Activated CD4-positive, alpha-beta T cell treated with anti-CD3 and anti-CD28 coated beads, Interleukin-2, amount 50 U/mL, for 1 hour (primary cell): ENCODE measurements at places on chromosomes 7 and 10.

DNA sequence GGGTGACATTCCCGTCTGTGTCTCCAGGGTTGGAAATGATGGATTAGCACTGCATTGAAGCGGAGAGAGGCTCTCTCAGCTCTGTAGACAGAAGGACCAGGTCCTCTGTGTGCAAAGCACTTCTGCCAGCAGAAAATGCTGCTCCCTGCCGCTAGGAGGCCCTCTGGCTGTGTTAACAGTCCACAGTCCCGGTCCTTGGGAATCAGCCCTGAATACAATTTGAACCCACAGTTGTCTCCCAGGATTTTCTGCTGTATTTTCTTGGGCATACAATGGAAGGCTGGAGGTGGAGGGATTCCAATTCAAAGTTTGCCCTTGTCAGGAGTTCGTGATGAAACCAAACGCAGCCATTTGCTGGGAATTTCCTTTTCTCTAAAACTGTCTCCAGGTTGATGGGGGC, 205.2 kb downstream of the GLRX3 start:
- no peak for DNase-seq

DNA sequence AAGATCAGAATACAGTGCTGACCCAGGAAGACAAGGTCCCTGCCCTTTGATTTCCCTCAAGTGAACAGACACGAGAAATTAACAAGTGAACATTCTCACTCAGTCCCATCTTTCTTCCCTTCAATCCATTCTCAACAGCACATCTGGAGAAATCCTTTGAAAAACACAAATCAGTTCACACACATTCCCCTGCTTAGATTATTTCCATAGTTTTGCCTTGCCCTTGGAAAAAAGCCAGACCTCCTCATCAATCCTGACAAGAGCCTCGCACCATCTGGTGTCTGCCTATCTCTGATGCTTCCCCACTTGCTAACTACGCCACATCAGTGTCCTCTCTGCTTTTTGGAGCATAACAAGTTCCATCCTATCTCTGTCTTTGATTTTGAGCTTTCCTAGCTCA, 94.4 kb upstream of the KIAA1217 start:
- DNase-seq, result no peak

- no peak for DNase-seq
These were observed 5.1 kb upstream of the MRPS17 start for GRCh38 chr7:55946545-55946944.

GRCh38 chr7:111736552-111736874, 174.2 kb upstream of the IMMP2L start:
- DNase-seq, result no peak

DNA sequence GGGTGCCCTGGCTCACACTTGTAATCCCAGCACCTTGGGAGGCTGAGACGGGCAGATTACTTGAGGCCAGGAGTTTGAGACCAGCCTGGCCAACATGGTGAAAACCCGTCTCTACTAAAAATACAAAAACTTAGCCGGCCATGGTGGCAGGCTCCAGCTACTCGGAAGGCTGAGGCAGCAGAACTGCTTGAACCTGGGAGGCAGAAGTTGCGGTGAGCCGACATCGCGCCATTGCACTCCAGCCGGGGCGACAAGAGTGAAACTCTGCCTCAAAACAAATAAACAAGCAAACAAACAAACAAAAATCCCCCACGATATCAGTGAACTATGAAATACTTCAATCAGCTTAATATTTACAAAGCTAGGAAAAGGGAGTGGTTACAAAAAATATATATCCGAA, 382.3 kb upstream of the KCND2 start:
- DNase-seq, result no peak

DNA sequence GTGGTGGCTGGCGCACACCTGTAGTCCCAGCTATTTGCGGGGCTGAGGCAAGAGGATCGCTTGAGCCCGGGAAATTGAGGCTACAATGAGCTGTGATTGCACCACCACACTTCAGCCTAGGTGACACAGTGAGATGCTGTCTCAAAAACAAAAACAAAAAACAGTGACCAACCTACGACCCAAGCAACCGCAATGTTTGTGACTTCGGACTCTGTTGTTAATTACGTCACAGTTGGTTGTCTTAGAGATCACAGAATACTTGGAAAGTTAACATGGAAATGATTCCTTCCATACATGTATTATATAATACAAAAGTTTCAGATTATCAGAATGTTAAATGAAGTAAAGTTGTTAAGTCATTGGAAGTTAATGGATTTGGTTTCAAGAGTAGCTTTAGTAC, 106.2 kb downstream of the REEP3 start:
- DNase-seq, result no peak

DNA sequence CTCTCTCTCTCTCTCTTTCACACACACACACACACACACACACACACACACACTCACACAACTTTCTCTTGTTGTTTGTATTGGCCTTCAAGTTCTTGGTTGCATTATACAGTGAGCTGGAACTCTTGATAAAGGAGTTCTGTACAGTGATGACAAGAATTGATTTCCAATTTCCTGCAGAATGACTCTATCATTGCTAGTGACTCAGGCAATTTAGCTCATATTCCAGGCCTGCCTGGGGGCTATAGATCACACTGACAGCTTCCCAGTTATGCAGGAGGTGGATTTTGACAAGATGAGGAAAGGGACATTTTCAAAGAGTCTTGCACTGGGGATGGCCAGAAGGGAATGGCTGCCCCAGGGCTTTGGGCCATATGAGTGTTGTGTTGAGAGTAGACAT, 508.8 kb downstream of the TYW1 start:
- DNase-seq, result no peak

- no peak for DNase-seq
These were observed 945 bp downstream of the ADO start for GRCh38 chr10:62805231-62806099.

DNA sequence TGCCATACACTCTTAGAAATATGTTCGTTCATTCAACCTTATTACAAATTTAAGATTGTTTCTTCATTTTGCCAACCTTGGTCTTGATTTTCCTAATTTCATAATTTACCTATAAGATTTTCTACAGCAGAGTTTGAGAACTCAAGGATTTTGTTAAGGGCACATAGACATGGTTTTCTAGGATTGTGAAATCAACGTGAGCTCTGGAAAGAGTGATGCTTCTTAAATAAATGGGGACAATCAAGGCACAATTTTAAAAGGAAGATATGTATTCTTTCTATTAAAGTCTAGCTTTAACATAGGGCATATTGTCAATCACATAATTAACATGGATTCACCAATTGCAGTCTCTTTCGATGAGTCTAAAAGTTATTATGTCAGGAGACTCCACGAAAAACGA, 174.2 kb upstream of the PHF14 start:
- no peak for DNase-seq

- no peak for DNase-seq
These were observed 13.2 kb downstream of the TMEM243 start for GRCh38 chr7:87206361-87206760.

- DNase-seq, result no peak
These were observed 1.5 kb downstream of the SMARCD3 start for GRCh38 chr7:151246851-151247580.

- DNase-seq, result no peak
These were observed 36.4 kb upstream of the MXI1 start for GRCh38 chr10:110171032-110171431.

- DNase-seq, result no peak
These were observed 192.3 kb upstream of the SHH start for GRCh38 chr7:156004265-156005201.
